CD4-positive, alpha-beta T cell treated with Interferon alpha-2 for 1 hour (primary cell): ENCODE measurements at places on chromosomes 12 and 14.
A peak's percentile ranks its signal among the peaks of the same experiment; 100 is the strongest.

- DNase-seq, result peak; percentile 75
Measured at GRCh38 chr14:77459072-77459723, 1.3 kb downstream of the AHSA1 start.

DNA sequence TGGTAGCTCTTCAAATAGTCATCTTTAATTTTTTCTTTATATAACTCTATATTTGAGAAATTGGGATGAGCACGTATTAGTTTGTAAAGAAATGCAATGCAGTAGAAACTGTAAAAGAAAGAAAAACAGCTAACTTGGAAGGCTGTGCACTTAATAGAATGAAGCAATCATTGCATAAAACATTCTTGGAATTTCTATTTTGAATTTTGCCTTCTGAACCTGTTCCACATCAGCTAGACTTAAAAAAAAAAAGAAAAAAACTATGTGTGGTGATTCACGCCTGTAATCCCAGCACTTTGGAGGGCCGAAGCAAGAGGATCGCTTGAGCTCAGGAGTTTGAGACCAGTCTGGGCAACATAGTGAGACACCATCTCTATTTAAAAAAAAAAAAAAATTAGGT, 29.4 kb downstream of the SCN8A start:
- no peak for DNase-seq

- DNase-seq, result no peak
Measured at GRCh38 chr12:25194214-25194613, 746 bp downstream of the DNAI7 start.

DNA sequence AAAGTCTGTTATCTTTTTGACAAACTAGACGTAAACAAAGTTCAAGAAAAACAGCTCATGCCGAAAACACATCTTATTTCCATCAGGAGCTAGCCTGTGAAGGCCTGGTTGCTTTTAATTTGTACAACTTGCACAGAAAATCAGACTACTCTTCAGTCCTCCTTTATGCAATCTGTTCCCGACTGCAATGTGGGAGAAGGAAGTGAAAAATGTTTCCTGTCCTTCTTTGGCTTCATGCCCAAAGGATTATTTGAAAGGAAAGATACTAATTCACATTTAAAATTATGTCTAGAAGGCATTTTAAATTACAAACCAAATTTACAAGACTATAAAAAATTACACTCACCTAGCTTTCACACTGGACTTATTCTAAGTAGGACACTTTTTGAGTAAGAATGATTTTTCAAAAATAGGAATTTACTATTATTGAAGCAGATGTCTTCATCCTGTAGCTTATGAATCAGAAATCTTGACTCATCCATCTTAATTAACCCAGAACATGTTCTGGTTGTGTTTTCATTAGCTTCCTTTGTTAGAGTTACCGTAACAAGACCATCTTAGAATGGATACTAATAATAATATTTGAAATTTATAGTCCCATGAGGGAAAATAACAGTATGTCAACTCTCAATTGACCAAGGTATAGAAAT, 272.6 kb downstream of the PRKD1 start:
- no peak for DNase-seq

DNA sequence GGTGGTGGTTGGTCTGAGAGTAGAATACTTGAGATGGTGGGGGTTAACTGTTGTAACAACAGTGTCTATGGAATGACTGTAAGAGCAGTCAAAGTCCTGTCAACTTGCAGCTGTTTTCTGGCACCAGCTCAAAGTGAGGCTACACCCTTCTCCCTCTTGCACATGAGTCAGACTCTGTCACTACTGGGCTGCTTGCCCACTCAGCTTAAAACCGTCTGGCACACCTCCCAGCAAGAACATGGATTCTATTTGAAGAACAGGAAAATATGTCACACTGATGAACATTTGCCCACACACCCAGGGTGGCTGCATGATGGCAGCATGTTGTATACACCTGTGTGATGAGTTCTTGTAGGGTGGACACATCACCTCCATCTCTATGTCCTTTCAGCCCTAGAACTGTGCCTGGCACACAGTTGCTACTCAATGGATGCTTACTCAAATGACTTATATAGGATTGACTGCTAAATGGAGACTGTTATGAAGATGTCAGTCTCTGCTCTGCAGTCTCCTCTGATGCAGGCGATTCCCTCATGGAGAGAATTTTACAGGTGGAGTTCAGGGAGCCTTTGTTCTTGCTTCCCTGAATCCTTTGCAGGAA, 19.3 kb upstream of the SERPINA6 start:
- no peak for DNase-seq

DNA sequence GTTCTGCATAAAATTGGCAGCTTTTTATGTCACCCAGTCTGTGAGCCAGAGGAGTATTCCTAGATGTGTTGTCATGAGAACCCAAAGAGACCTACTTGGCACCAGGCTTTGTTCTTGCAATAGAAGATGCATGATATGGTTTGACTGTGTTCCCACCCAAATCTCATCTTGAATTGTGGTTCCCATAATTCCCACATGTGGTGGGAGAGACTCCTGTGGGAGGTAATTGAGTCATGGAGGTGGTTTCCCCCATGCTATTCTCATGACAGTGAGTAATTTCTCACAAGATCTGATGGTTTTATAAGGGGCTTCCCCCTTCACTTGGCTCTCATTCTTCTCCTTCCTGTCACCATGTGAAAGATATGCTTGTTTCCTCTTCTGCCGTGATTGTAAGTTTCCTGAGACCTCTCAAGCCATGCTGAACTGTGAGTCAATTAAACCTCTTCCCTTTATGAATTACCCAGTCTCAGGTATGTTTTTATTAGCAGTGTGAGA, 572.0 kb upstream of the ATP2B1 start:
- no peak for DNase-seq

DNA sequence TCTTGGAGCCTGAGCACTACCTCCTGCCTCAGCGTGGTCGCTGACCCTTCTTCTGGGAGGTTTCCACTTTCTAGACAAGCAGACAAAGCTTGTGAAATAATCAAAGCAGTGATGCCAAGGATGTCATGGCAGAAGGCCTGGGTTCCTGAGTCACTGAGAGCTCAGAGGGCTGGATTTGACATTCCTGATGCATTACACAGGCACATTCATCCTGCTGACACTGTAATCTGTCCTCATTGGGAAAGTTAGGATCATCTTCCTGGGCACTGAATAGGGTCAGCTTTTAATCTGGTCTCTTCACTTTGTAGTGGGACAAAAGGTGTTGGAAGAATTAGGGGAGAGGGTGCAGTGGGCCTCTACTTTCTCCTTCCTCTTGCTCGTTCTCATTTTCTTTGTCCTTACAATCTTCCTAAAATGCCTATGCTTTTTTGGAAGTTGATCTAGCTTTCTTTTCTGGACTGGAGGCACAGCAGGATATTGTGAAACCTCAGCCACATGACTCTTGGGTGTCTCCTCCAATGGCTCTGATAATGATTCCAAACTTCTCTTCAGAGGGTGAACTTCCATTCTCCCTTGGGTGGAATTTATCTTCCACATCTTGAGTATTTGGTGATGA, 29.6 kb downstream of the EEA1 start:
- no peak for DNase-seq

GRCh38 chr12:132397934-132398385, 68.6 kb upstream of the GALNT9 start:
- DNase-seq, result no peak

GRCh38 chr12:127803545-127803944, 463.4 kb upstream of the TMEM132C start:
- DNase-seq, result no peak

DNA sequence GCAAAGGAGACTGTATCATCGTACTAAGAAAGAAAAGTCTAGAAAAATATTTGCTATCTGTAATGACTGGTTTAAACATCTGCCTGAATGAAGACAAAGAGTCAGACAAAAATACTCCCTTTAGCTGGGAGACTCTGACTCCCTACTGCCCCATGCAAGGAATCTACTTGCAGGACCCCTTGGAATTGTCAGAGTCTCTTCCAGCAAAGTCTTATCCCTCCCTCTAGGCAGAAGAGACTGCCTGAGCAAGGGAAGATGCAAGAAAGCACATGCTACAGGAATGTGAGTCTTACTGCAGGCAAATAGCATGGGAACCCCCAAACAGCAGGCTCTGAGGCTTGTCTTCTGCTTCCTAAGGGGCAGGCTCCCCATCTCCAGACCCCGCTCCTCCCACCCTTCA, 154.0 kb downstream of the KCNA5 start:
- no peak for DNase-seq

DNA sequence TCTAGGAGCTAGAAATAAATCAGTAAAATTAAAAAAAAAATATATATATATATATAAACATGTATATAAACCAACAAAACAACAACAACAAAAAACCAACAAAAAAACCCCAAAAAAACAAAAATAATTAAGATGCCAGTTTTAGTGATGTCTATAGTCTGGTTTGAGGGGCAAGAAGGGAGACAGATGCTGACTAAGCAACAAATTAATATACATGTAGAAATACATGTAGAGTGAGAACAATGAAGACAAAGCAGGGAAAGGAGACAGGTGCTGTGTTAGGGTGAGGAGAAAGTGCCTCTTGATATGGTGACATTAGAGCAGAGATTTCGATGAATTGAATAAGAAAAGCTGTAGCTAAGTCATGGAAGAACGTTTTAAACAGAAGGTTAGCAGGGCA, 477.9 kb downstream of the APAF1 start:
- no peak for DNase-seq

GRCh38 chr12:110931315-110931728, 10.9 kb upstream of the MYL2 start:
- no peak for DNase-seq

DNA sequence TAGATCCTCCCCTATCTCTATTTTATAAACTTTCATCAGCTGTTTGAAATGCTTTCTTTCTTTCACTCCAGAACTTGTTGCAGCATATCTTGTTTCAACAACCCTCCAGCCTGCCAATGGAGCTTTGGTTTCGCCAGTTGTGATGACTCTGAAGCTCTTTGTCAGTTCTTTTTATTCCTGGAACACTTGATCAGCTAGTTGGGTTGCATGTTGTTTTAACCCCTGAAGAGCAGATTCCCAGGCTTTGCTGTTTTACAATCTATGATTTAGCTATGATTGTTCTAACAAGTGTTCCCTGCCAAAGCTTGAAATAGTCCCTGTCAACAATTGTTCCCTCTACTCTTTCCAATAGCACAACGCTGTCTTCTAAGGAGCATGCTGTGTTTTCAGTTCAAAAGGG, 50.6 kb upstream of the FUT8 start:
- no peak for DNase-seq

GRCh38 chr12:96861656-96862055, 45.4 kb upstream of the NEDD1 start:
- DNase-seq, result no peak

- DNase-seq, result no peak
Measured at GRCh38 chr12:6768990-6769389, 2.8 kb downstream of the PTMS start.

DNA sequence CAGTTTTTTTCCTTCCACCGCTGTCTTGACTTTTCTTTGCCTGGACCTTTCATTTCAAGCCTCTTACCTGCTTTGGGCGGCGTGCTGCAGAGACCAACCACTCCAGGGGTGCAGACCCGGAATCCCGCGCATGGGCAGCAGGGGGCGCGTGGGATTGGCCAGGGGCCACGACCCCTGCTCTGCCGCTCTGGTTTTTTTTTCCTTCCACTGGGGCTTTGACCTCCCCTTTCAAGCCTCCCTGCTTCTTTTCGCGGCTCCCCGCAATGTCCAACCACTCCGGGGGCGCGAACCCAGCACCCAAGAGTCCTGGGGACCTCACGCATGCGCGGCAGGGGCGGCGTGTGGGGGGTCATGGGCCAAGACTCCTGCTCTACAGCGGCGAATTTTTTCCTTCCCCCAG, 325.1 kb downstream of the ALG10 start:
- DNase-seq, result no peak

GRCh38 chr12:14952299-14952921, 9.0 kb downstream of the ARHGDIB start:
- peak; percentile 87 for DNase-seq
